ENCODE measurements at places on chromosomes 5 and 9.

DNA sequence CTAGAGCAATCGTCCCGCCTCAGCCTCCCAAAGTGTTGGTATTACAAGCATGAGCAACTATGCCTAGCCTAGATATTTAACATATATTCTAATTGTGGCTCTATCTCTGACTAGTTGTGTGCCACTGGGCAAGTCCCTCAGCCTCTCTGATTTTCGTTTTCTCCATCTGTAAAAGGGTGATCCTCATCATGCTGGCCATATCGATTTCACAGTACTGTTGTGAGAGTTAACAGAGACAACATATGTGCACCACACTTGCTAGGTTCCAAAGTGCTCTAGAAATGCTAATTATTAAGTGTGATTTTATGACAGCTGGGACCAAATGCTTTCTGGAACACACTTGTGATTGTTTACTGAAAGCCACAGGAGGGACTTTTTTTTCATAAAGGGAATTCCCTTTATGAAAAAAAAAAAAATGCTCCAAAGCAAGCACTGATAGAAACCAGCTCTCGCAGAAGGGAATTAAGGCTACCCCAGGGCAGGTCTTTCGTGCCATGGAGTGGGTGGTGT is 78.5 kb upstream of the EPB41L4B start:
- no peak for DNase-seq

DNA sequence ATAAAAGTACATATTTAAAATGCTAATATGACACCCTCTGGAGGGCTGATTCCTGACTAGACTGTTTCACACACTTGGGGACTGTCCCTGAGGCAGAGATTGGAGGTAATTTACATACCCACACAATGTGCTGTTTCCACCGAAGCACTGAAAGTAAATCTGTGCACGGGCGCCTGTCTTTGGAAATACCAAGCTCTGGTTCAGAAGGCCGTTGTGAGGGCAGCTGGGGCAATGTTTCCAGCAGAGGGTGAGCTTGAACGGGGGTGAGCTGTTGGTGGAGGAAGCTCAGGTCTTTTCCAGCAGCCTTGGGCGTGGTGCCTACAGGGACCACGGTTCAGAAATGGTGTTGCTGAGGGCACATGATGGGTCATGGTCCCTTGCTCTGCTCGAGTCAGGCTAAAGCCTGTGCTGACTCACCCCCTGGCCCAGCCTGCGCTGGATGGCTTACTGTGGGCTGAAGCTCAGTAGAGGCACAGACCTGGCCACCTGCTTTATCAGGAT is 25.8 kb upstream of the HMCN2 start:
- DNase-seq, result peak; percentile 27

- no peak for DNase-seq
Measured at GRCh38 chr5:119897537-119898370, 268.4 kb downstream of the FAM170A start.

DNA sequence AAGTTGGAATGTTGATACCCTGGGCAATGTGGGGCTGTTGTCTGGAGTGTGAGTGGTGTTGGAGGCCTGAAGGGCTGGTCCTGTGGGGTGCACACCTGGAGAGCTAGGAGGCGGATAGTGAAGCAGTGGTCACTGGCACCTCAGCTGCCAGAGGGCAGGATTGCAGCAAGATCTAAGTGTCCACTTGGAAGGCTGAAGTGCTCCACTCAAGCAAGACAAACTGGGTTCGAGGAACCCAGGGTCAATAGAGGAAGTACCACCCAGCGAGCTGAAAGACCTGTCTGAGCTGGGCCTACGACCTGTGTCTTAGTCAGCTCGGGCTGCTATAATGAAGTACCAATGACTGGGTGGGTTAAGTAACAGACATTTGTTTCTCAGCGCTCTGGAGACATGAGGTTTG is 39.7 kb upstream of the TJP2 start:
- DNase-seq, result no peak

- DNase-seq, result no peak
Measured at GRCh38 chr9:13281356-13282016, 2.0 kb upstream of the MPDZ start.

DNA sequence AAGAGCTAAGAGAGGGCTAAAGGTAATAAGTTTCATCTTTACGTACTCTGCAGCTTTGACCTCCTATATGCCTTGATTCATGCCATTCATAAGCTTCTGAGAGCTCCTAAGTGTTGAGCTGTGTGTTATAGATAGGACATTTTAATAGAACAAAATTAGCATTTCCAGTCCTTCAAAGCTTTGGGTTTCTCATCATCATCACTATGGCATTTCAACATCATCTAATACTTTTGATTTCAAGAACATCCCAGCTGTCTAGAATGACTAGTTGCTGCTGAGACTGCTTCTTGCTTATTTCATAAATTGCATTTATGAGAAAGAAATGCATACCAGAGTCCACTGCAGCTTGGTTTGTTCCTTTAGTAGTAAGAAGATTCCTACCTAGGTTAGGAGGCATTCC is 201.7 kb downstream of the SGCD start:
- no peak for DNase-seq

GRCh38 chr5:88398316-88398715 is 129.7 kb upstream of the TMEM161B start:
- no peak for DNase-seq

DNA sequence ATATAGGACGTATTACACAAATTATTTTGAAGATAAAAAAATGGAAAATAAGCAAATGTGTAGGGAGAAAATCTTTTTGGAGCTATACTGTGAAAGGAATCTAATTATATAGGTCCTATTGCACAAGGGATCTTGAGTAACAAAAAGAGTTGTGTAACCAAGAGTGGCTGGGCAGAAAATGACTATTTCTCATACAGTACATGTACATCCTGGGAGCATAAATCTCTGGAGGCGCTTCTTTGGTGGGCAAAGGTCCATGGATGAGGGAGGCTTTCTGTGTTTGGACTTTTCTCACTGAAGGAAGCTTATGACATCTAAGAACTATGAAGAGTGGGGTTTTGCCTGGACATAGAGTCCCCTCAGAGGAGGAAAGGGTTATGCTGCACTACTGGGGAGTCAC is 29.8 kb downstream of the ANKS6 start:
- no peak for DNase-seq

GRCh38 chr9:130041648-130042405 is 1.2 kb downstream of the FNBP1 start:
- no peak for DNase-seq

GRCh38 chr5:167699432-167699831 is 592.0 kb upstream of the WWC1 start:
- DNase-seq, result no peak

DNA sequence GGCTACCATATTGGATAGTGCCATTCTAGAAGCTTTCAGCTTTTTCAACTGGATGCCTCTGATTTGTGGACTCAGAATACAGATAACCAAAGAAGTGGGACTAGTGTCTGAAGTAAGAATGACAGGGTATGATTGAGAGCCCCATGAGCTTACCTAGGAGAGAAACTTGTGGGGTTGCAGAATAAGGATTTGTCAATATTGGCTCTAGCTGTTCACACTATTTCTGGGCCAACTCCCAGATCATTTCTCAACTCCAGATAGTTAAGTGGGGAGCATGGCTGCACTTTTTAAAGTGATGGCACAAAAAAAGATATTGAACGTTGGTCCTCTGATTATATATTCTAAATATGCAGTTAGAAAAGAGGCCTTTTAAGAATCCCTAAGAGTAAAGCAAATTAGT is 252.1 kb downstream of the DOCK8 start:
- no peak for DNase-seq

DNA sequence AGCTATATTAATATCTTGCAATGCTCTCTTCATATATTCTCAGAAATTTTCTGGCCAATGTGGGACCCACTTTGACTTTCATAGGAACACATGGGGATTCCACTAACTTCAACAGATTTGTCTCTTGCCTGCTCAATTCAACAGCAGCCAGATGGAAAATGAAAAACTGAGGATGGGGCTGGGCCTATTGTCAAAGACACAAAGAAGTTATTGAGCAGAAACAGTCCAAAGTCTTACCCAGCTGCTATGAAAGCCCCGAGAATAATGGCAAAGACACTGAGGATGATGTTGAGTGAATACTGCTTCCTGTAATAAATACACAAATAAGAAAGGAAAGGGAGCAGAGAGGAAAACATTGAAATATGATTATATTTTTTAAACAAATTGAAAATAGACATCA is 32.6 kb downstream of the SLC35D2 start:
- DNase-seq, result no peak

- no peak for DNase-seq
Measured at GRCh38 chr5:67383451-67383850, 186.9 kb upstream of the CD180 start.

DNA sequence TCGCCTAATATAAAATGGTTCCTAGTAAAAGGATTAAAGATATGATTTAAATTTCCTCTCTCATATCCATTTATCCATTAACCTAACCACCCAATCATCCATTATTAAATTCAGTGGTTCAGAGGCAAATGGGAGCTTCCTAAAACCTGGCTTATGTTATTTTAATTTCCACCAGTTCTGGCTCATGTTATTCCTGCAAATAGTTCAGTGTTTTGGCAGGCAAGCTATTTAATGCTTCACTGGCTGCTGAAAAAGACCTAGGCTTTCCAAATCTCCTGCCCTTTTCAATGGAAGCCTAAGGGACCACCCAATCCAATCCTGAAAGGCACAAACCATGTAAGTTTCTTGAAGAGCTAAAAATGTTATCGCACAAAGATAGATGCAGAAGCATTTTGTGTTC is 52.3 kb downstream of the POC5 start:
- DNase-seq, result no peak

DNA sequence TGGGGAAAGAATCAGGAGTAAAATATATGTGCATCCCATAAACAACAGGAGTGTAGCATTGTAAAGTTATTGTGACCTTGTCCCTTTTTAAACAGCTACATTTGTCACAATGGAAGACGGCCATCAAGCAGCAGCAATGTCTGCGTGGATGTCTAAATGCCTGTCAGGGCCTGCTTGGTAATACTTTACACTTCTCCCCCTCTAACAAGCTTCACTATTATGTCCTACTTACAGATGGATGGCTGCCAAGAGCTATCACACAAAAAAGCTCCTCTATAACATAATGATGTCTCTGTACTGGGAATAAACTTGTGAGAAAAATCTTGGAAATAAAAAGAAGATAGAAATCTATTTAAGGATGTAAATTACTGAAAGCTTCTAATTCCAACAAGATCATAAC is 213.0 kb downstream of the FBXL17 start:
- no peak for DNase-seq

DNA sequence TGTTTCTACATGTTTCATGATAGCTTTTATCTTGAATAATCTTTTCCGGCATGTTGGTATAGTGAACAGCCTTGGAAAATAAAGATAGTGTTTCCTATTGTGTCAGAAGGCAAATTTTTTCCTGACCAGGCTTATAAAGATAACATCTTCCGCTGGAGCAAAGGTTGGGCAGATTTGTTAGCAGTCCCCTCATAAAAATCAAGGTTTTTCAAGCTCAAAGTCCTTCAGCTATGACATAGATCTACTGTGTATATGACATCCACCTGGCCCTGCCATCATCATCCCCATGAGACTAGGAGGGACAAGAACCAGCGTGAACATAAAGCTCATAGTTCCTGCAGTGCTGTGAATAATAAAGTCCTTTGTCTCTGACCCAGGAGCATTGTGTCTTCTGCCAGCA is 30.4 kb upstream of the OTULINL start:
- no peak for DNase-seq

- DNase-seq, result peak; percentile 31
Measured at GRCh38 chr5:134510970-134511795, 14.3 kb upstream of the JADE2 start.

- DNase-seq, result no peak
Measured at GRCh38 chr9:125649315-125649714, 57.7 kb downstream of the MAPKAP1 start.

DNA sequence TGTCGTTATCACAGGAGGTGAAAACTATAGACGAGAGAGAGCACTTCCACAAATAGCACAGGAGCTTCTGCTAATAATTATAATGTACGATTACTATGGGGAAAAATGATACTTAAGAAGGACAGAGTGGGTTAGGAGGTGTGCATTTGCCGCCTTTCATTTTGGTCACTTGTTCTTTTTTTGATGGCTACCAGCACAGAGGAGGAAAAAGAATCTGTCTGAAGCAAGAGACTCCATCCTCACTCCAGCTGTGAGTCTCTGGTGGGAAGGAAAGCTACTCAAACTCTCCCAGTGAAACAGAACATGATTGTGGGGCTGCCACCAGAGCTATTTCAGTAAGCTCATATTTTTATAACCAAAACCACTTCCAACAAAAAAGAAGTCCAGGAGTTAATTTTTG is 270.4 kb upstream of the TMEM161B start:
- DNase-seq, result no peak

- DNase-seq, result no peak
Measured at GRCh38 chr5:761059-761771, 23.3 kb downstream of the ZDHHC11B start.

DNA sequence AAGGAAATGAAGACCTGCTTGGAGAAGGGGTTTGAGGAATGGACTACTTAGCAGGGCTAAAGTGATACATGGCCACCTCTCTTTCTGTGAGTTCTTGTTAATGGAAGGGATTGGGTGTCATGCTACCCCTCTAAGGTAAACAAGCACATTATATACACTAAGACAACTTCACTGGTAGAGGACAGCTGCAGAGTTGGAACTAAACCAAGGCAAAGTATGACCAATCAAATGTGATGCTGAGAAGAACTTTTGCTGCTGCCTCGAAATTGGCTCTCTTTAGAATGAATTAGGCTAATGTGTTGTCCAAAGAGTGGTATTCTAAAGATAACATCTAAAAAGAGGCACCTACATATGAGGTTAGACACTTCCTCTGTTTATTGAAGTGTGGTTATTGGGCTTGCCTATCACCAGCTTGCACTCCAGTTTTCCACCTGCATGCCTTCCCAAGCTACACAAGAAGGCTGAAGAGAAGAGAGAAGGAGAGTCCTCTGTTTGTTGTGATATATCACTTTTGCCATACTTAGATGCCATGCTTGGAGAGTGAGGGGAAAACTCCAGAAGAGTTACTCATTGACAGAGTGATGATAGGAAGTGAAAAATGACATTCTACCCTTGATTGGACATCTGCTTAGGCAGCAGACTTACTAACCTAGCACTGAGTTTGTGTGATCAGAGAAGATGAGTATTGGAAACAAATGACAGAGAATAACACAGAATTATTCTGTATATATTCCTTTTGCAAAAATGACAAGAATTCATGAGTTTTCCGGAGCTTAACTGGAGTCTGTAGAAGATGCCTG is 536.1 kb downstream of the ZNF608 start:
- DNase-seq, result no peak

GRCh38 chr5:84028093-84028492 is 307.4 kb upstream of the HAPLN1 start:
- DNase-seq, result no peak

GRCh38 chr9:129932303-129933151 is 97.3 kb downstream of the USP20 start:
- no peak for DNase-seq
